ENCODE measurements at places on chromosomes 16 and 17.
A peak's percentile ranks its signal among the peaks of the same experiment; 100 is the strongest.

DNA sequence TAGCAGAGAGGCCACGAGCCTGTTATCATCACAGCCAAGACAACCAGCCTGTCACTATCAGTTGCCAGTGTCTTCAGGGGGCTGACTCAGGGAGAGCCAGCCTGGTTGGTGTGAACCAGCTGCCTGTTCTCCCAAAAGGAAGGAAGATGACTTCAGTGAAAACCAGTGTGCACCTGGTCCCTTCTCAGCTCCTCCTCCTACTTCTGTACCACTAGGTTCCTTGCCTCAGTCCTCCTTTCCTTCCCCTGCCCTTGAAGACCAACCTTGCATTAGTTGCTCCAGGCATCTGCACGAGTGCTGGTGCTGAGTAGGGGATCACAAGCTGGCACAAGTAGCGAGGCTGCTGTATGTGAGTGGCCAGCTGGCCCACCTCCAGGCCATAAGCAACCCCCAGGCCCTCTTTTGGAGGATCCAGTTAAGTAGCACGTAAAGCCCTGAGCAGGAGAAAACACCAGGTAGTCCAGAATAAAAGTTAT lies 8.5 kb downstream of the TUBG1 start:
- no peak for DNase-seq

DNA sequence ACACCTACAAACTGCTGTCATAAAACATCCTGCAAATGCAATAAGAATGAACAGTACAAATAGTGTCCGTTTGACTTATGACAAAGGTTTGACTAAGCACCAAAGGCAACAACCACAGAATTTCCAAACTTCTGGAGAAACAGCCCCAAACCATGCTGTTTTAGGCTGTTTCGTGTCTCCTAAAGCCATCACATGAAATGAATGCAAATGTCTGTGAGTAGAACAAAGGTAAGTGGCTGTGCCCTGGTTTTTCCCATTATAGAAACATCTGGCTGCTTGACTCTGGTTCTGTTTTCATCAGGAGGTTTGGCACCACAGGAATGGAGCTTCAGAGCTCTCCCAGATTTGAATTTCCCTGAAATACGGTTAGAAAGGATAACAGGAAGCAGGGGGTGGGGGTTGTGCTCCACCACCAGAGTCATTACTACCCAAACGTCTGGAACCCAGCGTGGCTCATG lies 4.6 kb upstream of the EMP2 start:
- peak; percentile 61 for DNase-seq

DNA sequence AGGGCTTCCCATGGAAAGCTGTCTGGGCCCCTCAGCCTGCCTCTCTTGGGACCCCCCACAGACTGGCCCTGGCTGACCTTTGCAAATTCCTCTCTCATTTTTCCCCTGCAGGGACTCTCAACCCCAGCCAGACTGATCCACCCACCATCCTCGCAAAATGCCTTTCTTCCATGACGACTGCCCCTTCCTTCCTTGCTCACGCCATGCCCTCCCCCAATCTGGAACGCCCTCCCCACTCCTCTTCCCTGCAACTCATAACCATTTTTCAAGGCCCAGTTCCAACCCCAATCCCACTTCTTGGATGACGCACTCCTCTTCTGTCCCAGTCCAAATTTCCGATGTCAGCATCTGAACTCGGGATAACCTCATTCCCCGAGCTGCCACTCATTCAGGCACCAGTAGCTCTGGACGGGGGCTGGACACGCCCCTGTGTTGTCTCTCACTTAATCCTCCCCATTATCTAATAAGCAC lies 1.3 kb upstream of the DNAI2 start:
- DNase-seq, result no peak

- peak; percentile 22 for DNase-seq
These were observed 20.9 kb downstream of the ANKFN1 start for GRCh38 chr17:56173958-56174835.

DNA sequence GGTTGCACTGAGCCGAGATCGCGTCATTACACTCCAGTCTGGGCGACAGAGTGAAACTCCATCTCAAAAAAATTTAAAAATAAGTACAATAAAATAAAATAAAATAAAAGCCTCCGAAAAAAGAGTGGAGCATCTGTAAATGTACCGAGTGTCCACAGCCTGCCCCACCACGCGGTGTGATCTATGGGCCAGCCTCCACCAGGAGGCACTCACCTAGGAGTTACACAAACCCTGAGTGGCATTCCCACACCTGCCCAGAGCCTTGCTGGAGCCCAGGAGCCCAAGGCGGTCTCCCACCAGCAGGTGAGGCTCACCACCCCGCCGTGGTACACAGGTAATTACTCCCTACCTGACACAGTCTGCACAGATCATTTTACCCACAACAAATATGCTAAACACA lies 183.2 kb downstream of the ZNF423 start:
- DNase-seq, result no peak

DNA sequence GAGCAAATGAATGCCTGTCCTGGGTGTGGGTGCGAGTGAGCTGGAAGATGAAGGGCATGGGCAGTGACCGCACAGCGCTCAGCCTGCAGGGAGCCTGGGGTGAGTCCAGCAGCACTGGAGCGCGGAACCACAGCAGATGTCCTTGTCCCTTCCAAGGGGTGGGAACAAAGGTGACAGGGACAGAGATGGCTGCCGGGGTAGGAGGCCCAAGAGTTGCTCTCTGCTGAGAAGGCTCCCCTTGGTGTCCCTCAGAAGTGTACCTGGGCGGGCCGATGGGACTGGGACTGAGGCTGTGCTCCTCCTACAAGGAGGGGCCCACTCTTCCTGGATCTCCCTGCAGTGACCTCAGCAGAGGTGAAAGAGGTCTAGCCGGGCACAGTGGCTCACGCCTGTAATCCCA lies 7.6 kb upstream of the PGAP6 start:
- no peak for DNase-seq

- DNase-seq, result peak; percentile 48
These were observed 2.3 kb upstream of the PAQR4 start for GRCh38 chr16:2966808-2967191.

GRCh38 chr17:34673995-34674890 lies 94.9 kb downstream of the TMEM132E start:
- no peak for DNase-seq

DNA sequence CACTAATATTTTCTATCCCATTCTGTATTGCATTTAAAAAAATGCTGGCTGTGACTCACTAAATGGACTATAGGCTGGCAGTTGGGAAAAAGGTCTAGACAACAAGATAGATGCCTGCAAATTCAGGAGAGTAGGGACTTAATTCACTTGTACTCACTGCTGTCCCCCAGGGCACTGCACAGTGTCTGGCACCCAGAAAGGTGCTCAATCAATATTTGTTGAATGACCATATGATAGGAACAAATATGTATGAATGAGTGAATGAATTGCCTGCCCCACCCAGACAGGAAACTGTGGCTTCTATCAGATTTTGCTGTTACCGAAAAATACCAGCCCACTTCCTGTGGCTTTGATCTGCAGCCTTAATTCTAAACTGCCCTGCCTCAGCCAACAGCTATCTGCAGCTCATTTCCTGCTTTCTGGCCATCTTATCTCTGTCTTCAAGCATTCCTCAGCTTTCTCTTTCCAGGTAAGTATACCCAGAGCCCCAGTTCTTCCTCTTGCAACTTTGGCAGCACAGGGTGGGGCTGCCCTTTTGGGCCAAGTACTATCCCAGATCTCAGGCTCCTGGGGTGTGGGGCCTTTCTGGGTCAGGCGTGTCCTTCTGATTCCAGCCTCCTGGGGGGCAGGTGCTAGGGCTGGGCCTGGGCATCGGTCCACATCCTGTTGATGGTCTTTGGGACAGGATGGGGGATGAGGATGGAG lies 15.3 kb upstream of the TNS4 start:
- DNase-seq, result no peak

DNA sequence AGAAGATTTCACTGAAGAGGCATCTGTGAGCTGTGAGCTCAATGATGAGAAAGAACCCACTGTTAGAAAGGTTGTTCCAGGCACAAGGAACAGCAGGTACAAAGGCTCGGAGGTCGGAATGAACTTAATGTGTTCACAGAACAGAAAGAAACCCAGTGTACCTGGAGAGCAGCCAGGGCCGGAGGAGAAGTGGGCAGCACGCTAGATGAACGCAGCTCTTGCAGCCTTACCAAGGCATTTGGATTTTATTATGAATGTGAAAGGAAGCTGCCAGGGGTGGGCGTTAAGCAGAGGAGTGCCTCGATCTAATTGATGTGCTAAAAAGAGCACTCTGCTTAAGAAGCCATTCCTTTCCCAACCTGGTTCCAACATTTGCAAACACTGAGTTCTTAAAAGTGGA lies 19.0 kb downstream of the EEF2K start:
- no peak for DNase-seq

DNA sequence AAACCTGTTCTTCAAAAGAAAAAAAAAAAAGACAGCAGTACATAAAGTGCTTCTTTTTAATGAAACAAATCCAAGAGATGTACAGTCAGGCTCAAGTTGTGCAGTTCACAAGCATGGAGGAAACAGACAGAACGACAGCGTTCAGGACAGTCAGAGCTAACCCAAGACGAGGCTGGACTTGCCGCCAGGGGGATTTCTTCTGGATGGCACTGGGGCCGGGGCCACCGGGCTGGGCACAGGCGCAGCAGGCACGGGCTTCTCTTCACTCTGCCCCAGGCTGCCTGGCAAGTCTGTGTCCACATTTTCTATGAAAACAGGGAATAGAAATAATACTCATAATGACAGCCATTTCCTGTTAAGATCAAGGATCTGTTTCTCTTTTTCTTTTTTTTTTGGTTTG lies 4.4 kb upstream of the NT5C start:
- DNase-seq, result no peak

Measured in AG20443 (cell line).